NCI-H82 (cell line): ENCODE measurements at places on chromosomes 6 and 20.
A peak's percentile ranks its signal among the peaks of the same experiment; 100 is the strongest.

GRCh38 chr6:135311446-135312200, 130.5 kb downstream of the MYB start:
- DNase-seq: no peak

DNA sequence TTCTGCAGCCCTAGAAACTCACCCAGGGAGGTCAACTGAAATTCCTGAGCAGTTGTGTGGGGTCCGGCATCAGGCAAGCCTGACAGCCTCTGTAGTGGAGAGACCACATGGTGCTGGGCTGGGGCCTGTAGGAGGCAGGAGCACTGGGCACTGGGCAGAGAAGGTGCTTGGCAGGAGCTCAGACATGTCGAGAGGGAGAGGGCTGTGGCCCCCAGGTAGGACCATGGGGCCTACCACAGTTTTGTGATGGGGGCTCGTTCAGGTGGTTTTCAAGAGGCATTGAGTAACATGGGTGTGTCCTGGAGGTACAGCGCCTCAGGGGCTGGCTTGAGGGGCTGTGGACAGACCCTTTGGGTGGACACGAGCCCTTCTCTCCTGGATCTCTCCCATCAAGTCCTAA, 15.9 kb downstream of the SLC22A23 start:
- DNase-seq: no peak

DNA sequence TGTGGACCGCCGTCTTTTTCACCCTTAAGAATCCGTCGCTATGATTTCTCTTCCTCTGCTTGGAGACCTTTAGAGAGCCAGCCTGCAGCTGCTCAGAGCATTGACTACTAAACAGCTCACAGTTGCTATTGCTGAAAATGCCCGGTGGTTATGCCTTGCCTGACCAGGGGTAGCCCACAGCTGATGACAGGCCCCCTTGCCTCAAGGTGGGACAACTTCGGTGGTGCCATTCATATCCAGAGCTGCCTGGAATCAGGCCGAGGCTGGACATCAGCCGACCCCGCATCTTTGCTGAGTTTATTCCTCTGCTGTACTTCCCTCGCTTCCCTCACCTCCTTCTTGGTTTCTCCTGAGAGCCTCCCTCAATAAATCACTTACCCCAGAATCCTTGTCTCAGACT, 39.6 kb downstream of the OVOL2 start:
- no peak for DNase-seq

- no peak for DNase-seq
Observed at GRCh38 chr20:33815671-33816070, 4.5 kb downstream of the CHMP4B start.

GRCh38 chr6:797479-798077, 104.6 kb upstream of the EXOC2 start:
- DNase-seq: peak; percentile 72

DNA sequence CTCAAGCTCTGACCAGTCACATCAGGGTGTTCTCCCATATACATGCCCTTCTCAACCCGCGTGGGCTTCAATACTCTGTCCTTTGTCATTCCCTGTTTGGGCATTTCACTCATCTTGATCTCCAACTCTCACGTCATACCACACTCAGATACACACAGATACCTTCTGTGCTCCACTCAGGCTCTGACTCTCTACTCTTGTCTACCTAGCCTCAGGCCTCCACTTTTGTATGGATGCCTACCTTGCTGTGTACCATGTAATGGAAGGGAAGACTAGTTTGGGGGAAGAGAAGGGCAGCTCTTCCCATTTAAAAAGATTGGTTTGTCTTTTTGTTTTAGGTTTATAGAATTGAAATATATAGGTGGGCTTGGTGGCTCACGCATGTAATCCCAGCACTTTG, 48.6 kb downstream of the ASXL1 start:
- DNase-seq: no peak

- DNase-seq: no peak
Observed at GRCh38 chr20:6705106-6705766, 62.2 kb upstream of the BMP2 start.

DNA sequence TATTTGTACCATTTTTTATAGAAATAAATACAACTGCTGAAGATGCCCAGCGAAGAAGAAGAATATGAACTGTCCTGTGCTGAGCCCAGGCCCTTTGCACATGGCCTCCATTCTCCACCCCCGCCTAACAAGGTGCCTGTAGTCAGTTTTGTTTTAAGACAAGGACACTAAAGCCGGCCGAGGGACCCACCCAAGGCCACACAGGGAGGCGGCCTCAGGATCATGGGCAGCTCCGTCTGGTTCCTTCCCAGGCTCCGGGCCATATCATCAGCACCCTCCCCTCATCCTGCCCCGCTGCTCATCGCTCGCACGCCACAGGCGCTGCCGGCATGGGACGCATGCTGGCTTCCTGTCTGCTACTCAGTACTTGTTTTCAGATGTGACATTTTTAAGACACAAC, 21.3 kb downstream of the PSMG4 start:
- DNase-seq: peak; percentile 52

DNA sequence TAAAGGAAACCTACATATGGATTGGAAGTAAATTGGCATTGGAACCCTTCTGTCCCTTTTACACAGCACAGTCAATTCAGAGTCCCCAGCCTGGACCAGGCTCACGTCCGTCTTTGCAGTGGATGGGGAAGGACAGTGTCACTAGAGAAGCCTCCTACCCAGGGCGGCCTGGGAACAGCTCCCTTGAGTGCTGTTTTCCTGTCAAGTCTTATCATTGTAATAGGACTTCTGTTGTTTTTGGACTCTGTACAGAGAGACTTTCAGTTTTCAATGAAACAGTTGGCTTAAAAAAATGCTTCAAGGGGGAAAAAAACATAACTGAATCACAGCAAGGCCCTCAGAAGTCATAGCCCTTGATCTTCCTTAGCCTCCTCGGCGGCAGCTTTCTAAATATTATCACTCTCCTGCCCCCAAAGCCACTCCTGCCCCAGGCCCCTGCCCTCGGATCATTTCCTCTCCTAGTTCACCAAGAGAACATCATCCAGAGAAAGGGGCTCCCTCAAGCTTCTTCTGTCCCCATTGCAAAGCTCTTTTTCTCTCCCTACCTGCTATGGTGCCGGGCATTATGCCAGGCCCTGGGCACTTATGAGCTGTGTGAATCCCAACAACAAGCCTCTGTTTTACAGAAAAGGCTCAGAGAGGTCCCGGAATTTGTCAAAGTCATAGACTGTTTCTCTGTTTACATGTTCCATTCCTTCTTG, 37.8 kb upstream of the CNKSR3 start:
- no peak for DNase-seq

GRCh38 chr6:126812010-126812409, 306.5 kb upstream of the RSPO3 start:
- no peak for DNase-seq

DNA sequence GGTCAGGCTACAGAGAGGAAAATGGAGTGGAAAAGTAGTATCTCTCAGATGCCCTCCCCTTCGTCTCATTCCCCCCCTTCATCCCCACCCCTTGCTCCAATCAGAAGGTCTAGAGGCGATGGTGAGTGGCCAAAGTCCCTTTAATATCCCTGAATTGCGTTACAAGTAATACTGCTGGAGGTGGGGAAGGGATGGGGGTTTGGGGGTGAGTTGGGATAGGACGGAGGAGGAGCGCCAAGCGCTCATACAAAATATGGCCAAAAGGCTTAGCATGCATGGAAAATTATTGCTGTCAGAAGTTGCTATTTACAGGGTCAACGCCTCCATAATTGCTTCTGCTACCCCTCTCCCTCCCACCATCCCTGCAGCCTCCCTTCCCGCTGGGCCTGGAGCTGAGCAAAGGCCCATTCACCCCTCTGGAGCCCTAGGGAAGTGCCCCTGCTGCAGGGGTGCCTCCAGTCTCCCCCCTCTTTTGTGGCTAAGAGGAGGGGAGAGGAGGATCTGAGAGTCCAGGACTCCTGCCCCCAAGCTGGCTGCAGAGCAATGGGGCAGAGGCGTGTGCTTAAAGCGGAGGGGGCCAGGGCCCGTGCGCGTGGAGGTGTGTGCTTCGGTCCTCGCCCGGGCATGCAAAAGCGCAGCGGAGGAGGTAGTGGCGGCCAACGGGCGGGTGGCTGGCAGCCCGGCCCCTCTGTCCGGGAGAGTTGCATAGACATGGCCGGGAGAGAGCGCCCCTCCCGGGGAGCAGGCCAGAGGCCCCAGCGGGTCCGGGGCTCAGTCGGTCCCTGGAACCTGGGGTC, 8.7 kb upstream of the SRXN1 start:
- no peak for DNase-seq

DNA sequence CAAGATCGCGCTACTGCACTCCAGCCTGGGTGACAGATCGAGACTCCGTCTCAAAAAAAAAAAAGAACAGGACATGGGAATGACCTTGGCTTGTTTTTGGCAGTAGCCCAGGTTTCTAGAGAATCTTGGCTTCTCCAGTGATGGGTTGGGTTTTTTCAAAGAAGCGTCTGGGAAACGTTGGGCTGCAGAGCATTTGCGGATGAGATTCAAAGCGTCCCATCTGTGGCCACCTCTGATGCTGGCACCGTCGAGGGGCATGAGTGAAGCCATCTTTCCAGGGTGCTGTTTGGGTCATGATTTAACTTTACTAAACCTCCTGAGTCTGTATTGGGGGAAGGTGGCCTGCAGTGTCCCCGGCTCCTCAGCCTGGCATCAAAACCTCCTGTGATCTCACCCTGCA, 43.2 kb upstream of the SRF start:
- DNase-seq: no peak

GRCh38 chr6:155201461-155202226, 62.2 kb upstream of the CLDN20 start:
- DNase-seq: no peak

GRCh38 chr6:14423330-14423729, 305.8 kb downstream of the CD83 start:
- DNase-seq: no peak

DNA sequence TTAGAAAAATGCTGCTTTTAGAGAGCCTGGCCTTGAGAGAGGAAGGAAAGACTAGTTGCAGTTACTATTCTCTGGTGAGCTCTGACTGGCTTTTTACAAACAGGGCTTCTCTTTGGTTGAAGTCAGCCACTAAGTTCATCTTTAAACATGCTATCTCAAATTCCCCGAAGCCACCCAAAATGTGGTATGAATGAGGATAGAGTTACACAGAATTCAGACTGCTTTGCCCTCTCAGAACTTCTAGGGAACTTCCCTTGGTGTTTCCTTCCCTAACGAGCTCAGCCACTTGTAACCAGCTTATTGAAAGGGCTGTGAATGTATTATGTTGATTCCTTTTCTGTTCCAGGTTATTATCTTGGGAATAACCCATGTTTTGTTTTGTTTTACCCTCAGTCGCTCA, 73.5 kb downstream of the EFHC1 start:
- DNase-seq: no peak

DNA sequence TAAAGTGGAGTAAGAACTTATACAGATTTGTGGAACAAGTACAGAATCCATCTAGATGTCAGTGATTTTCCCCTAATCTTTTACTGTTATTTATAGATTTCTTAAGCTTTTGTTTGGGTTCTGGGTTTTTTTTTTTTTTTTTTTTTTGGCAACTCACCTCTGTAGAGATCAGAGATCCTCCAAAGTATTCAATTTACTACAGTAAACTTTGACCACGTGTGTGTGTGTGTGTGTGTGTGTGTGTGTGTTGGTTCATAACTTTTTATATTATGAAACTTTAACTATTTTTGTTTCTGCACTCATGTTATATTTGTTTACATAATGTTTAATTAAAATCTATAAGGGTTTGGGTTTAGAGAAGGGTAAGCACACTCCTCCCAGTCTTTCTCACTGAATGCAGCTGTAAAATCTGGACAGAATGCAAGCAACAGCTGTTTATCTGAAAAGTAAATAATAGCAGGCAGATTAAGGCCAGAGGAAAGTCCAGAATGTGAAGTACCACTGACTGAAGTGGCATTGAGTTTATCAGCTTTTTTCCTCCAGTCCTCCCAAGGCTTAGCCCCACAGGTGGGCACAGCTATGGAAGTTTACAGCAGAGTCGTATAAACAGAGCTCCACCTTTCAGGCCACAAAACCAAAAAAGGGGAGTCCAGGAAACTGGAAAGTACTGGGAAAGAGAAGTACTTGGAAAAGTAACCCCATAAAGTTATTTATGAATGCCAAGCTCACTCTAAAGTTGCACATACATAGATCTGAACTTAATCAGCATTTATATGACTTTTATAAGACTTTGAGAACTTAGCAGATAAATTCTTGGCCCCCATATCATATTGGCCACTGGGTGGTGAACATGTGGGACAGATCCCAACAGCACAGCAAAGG, 43.0 kb upstream of the CD2AP start:
- peak; percentile 40 for DNase-seq

DNA sequence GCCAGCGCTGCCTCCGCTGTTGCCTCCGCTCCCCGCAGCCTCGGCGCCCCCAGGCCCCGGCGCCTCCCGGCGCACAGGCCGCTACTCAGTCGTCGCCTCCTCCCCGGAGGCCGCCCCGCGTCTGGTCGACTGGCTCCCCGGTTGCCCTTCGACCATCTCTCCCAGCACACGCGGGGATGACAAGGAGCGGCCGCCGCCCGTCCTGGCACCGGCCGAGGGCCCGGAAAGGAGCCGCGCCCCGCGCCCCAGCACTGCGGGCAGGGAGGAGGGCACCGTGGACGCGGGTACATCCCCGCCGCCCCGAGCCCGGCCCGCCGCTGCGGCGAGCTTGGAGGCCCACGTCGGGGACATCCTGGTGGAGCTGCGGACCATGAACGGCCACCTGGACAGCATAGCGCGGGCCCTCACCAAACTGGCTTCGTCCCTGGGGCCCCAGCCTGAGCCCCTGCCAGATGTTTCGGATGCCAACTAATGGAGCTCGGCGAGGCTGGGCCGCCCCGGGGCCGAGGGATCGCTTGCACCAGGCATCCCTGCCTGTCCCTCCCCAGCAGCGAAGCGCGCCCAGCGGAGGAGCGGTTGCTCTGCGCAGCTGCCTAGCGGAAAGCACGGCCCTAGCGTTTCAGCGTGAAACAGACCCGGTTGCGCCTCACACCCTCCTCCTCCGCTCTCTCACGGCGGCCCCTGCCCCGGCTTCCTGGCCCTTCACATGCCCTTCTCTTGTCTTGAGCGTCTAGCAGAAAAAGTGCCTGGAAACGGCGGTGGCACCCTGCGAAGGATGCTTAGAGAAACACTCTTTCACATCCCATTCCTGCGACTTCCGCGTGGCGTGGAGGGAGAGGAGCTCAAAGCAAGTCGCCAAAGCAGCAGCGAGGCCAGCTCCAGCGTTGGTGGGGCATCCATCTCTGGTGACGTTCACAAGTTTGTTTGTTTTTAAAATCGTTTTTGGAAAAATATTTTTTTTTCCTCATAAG, 285.8 kb upstream of the SUPT3H start:
- no peak for DNase-seq

- DNase-seq: no peak
Observed at GRCh38 chr6:108452711-108453195, 108.0 kb upstream of the FOXO3 start.

- no peak for DNase-seq
Observed at GRCh38 chr6:42923666-42924065, 5.6 kb upstream of the CNPY3 start.

DNA sequence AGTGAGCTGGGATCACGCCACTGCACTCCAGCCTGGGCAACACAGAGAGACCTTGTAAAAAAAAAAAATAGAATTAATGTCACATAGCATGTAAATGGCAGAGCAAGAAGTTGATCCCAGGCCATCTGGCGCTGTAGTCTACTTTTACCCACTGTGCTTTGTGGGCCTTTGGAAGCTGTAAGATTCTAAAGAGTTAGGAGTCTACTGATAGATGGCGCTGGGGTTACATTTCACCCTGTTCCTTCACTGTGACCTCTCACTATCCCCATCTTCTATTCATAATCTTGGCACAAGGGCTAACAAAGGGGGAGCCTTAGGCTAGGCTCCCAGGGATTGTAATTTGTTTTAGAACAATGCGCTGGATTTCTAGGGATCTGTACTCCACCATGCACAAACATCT, 24.4 kb downstream of the SIRPD start:
- DNase-seq: peak; percentile 71

GRCh38 chr6:147530132-147531060, 21.9 kb downstream of the SAMD5 start:
- DNase-seq: no peak
